A673 (cell line): ENCODE measurements at places on chromosomes 7 and 10.

GRCh38 chr7:138435231-138435919 lies 24.7 kb upstream of the TRIM24 start:
- no peak for DNase-seq

- no peak for DNase-seq
Measured at GRCh38 chr10:113359655-113360054, 193.2 kb upstream of the HABP2 start.

- no peak for DNase-seq
Measured at GRCh38 chr7:157903710-157904109, 566.9 kb downstream of the DNAJB6 start.

GRCh38 chr10:19817231-19817933 lies 1.1 kb downstream of the PLXDC2 start:
- peak; percentile 73 for DNase-seq

DNA sequence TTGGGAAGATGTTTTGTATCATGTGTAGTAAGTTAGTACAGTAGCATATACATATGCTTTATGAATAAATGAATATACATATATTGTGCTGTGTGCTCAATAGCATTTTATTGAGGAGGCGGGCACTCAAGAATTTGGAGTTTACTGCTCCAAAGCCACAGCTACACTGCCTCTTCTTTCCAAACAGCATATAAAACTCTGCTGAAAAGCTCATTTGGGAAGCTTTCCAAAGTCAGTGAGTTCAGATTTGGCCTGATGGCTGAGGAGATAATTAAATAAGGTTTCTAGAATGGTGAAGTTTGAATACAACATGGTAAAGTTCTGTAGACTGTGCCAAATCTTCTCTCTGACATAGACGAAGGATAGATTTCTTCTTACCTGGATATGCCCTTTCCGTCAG lies 29.8 kb downstream of the CDK1 start:
- DNase-seq = no peak

DNA sequence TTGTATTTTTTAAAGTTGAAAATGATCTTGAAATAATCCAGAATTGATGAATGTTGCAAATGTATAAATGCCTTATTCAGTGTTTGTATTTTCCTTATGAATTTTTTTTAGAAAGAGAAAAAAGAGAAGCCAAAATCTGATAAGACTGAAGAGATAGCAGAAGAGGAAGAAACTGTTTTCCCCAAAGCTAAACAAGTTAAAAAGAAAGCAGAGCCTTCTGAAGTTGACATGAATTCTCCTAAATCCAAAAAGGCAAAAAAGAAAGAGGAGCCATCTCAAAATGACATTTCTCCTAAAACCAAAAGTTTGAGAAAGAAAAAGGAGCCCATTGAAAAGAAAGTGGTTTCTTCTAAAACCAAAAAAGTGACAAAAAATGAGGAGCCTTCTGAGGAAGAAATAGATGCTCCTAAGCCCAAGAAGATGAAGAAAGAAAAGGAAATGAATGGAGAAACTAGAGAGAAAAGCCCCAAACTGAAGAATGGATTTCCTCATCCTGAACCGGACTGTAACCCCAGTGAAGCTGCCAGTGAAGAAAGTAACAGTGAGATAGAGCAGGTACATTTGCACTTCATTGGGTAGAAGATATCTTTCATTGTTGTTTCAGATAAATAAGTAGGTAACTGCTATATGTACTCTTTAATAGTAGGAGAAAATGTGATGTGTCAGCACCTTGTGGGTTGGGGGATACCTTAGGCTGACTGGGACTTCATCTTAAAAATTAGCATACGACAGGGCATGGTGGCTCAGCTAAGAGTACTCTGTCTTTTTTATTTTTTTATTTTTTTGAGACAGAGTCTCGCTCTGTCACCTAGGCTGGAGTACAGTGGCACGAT lies 3.9 kb downstream of the DDX21 start:
- DNase-seq = no peak

DNA sequence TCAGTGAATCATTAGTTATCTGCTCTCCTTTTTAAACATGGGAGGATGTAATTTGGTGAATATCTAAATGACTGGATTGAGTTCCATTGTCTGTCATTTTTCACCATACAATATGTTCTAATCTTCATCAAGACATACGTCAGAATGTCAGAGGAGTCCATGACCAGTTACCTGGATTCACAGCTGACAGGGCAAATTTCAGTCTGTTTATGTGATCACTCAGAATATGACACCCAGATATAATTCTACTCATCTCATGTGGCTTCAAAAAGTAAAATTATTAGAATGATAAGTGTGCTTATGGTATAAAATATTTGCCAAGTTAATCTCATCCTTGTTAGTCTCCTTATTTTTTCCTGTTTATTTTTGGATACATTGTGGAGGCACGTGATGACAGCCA lies 150.2 kb downstream of the CDC14C start:
- DNase-seq = no peak

GRCh38 chr10:92240289-92241157 lies 50.4 kb downstream of the CPEB3 start:
- peak; percentile 79 for DNase-seq
